AG20443 (cell line): ENCODE measurements at places on chromosomes 13 and 19.

DNA sequence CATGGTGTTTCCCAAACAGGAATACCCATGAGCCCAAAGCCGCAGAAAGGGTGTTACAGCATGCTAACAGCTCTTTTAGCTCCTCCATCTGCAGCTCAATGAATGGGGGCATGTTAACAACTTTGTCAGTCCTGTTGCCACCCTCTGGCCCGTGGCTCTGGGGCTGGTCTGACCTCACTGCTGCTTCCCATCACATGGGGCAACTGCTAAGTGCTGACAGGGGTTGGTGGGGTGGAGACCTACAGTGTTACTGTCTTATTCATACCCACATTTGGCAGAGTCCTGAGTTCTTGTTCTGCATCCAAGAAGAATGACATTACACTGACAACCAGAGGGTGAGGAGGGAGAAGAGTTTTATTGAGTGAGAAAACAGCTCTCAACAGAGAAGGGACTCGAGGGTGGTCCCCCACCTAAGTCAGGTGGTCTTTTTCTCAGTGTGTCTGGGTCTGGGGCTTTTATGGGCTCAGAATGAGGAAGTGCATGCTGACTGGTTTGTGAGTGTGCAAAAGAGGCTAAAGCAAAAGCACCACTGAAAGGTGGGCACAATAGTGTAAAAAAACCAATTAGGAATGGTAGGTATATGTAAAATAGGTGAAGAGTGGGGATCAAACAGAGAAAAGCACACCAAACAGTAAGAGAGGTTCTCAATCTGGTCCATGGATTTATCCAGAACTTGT is 1952.0 kb upstream of the PCDH20 start:
- no peak for DNase-seq

GRCh38 chr19:14114439-14114838 is 3.1 kb downstream of the PRKACA start:
- no peak for DNase-seq

DNA sequence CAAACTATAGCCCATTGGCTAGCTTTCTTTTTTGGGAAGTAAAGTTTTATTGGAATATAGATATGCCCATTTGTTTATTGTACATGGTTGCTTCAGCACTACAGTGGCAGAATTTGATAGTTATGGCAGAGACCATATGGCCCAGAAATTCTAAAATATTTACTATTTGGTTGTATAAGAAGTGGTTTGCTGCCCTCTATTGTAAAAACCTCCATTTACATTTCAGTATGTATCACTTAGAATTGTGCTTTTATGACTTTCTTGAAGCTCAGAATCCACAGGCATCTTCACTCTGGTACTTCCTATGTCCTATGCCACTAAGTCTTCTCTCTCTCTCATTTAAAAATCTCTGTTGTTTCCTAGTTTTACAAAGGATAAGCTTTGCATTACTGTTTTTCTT is 37.7 kb downstream of the DLEU7 start:
- no peak for DNase-seq

DNA sequence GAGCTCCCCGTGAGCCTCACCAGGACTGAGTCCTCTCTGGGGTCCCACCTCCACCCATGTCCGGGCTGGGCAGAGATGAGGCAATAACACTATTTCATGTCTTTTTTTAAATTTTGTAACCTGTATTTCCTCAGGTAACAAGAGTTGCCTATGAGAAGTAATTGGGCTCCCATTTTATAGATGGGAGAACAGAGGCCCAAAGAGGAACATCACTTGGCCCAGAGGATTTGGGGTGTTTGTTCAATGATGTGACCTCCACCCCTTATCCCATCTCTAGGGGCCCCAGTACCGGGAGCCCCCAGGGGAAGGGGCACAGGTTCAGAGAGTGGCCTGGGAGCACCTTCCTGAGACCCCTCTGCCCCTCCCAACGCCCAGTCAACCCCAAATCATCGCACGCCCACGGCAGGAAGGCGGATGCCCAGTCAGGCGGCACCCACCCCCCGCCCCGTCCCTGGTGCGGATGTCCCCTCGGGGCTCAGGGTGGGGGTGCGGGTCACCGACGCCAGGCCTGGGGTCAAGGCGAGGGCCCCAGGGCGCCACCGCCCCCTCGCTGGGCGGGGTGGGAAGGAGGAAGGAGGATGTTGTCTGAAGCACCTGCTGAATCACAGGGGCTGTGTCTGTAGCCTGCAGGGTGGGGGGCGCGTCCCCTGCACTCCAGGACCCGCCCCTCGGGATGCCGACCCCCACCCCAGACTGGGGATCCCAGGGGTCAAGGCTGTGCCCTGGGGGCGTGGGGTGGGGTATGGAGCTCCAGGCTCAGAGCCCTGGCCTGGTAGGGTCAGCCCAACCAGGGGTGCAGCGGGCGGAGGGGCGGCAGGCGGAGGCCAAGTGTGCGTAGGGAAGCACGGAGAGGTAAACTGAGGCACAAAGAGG is 9.0 kb upstream of the CIRBP start:
- no peak for DNase-seq

- DNase-seq: peak; percentile 39
Observed at GRCh38 chr13:44050450-44051063, 170.9 kb downstream of the LACC1 start.

DNA sequence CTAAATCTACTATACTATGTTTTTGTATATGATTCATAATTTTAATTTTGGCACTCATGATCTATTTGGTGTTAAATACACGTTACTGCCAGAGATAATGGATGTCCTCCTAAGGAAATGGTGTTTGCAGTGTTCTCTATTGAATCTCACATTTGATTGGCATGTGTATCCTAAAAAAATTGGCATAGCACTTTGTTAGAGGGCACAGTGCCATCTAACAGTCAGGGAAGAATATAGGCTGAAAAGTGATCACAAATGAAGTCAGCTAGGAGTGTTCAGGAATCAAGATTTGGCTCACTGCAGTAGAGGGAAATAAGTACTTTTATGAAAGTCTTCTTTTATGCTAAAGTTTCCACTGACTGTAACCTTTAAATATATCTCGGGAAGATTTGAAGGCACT is 624.6 kb downstream of the GPC6 start:
- DNase-seq: no peak

DNA sequence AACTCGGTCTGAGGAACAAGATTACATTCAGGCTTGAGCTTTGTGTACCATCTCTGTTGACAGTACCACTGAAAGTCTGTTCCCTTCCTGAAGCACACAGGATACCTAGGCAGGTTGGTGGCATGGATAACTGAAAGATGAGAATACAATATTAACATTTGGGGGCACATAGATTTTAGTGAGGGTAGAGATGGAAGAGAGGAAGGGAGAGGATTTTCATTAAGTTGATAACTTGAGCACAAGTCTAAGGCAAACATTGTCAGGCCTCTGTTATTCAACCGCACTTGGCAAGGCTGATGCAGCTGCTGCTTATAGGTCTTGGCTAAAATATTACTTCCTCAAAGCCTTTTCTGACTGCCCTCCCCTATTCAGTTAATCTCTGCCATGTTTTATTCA is 10.9 kb downstream of the MIR17HG start:
- DNase-seq: no peak

DNA sequence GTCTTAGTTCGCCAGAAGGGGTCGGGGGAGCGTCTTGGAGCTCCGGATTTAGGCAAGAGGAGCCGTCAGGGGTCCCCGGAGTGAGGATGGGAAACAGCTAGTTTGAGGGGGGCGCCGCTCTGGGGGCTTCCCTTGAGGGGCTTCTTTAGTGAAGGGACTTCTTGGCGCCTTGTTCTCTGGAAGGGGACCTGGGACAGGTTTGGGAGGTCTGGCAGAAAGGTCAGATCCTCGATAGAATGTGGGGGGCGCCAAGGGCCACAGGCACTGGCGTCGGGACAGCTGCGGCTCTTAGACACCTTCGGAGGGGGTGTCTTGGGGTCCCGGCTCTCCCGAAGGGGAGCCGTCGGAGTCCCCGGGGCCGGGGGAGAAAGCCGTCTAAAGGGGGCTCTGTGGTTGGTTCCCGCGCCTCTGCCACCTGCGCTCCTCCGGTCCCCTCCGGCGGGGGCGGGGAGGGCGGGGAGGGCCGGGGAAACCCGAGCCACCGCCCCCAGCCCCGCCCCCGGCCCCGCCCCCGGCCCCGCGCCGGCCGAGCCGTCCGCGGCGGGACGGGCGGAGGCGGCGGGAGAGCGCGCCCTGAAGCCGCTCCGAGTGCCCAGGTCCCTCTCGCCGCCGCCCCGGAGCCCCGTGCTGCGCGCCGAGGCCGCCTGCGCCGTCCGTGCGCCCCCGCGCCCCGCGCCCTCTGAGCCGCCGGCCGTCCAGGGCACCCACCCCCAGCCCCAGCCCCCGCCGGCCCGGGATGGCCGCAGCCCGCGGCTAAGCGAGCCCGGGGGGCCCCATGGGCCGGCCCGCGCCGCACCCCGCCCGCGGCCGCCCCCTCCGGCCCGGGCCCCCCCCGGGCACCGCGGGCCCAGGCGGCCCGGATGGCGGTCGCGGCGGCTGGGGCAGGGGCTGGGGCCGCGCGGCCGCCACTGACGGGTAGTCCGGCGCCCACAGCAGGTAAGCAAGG is at the start of gene NRTN:
Gene NRTN (plus strand): TSS at position 552 of the 946 bp plus-strand sequence. CDS start 19,099 bp downstream, outside the sequence.
- peak; percentile 56 for DNase-seq

DNA sequence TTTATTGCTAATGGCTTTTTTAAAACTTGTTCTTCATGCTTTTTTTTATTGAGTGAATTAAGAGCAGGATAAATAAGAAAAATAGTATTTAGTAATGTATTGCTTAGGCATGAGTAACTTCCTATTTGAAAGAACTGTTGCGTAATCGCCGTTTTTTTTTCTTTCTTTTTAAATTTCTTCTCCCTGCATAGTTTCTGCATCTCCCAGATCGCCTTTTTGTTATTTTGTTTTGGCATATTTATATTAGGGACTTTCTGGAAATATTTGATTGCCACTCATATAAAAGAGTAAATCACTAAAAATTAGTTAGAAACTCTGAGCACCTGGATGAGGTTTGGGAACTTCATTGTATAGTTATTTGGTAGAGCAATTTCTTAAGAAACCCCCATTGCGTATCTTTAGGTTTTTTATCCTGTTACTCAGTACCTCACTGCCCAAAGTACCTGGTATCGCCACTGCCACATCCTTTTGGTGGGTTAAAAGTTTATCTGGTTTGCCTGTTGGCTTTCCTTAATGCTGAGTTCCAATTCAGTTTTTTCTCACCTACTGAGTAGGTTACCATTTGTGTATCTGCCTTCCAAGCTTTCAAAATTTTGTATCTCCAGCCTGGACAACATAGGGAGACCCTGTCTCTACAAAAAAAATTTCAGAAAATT is 36.2 kb upstream of the LPAR6 start:
- DNase-seq: peak; percentile 23

- no peak for DNase-seq
Observed at GRCh38 chr13:43136920-43137575, 113.7 kb downstream of the DNAJC15 start.

DNA sequence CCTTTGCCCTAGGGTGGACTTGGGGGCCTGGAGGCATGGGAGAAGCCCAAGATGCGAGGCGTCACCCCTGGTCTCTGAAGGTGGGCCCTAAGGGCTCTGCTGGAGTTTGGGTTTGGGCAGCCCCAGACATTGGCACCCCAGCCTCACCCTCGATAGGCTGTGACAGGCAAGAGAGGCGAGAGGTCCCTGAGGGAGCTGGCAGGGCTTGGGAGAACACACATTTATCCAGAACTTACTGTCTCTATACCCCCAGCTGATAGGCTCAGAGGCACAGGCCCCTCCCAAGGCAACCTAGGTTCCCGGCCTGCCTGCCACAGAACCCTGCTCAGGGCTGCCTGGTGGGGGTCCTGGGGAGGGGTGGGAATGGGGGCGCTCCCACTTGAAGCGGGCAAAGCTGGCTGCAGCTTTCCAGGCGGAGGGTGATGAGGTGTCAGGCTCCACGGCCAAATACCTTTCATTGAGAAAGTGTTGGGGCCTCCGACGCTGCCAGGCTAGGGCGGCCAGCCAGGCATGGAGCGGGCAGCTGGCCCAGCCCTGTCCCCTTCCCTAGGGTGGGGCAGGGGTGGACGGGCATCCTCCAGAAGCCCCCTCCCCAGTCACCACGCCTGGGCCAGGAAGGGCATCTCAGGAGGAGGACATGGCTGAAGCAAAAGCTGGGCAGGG is 9.7 kb downstream of the CILP2 start:
- no peak for DNase-seq

DNA sequence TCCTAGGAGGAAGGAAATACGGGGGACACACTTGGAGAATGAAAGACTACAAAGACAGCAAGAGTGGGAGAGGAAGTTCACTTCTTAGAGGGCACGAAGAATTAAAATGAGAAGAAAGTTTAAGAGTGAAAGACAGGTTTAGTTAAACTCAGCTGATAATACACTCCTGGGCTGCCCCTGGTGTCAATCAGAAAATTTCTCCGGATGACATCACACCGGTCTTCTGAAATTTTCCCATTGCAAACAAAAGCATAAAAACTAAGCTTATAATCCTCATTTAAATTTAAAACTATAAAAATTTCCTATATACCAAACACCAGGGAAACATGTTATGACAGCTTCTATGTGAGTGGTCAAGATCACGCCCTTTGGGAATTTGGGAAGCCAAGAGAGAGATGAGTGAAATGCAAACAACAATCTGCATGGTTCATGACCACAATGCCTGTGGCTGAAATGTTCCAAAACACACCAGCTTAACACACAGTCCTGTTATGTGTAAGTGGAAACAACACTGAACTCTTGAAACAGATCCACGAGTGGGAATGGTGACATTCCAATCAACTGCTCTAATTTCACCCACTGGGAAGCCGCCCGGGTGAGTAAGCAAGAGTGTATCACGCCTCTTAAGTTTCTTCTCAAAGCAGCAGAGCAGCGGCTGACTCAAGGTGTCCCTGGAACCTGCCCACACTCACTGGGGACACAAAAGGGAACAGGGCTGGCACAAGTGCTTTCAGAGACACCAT is 49.0 kb downstream of the BRD4 start:
- DNase-seq: peak; percentile 75

GRCh38 chr19:38705197-38706019 is 38.9 kb downstream of the CAPN12 start:
- DNase-seq: no peak

DNA sequence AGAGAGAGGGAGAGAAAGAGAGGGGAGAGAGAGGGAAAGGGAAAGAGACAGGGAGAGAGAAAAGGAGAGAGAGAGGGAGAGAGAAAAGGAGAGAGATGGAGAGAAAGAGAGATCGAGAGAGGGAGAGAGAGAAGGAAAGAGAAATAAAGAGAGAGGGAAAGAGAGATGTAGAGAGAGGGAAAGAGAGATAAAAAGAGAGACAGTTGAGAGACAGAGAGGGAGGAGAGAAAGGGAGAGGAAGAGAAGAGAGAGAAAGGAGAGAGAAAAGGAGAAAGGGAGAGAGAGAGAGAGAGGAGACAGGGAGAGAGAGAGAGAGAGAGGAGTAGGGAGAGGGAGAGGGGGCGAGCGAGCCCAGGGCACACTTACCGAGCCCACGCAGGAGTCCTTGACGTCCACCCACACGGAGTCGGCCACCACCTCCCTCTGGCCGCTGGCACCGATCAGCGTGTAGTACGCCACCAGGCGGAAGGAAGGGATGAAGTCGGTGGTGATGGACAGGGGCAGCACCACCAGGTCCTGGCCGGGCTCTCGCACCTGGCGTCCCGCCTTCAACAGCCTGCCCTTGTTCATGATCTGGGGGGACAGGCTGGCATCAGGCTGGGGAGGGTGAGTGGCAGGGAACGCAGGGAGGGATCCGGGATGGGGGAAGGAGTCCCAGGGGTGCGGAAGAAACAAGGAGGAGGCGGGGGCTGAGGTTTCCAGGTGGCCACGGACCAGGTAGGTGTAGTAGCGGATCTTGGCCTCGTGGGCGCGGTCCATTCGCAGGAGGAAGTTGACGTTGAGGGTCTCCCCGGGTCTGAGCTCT is 10.0 kb downstream of the C3 start:
- no peak for DNase-seq

GRCh38 chr13:64640002-64640401 is 2590.1 kb downstream of the PCDH9 start:
- DNase-seq: no peak
